ENCODE measurements at places on chromosomes 12 and 14.

- DNase-seq, result no peak
Measured at GRCh38 chr14:76546426-76547221, 170.7 kb downstream of the ESRRB start.

DNA sequence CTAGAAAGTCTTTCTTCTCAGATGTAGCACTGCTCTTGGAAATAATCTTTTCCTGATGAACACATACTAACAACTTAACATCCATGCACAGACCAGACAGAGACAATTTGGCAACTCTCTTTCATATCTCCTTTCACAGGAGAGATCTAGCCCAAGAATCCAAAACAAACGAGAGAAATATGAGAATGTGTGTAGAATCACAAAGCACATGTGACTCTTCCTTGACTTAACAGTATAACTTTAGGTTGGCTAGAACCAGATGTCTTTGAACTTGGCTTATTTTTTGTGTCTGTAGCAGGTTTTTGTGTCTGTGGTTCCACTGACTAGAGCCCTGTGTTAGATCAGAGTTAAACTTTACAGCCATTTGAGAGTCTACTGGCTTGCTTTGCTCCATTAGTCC, 114.2 kb downstream of the STXBP6 start:
- DNase-seq, result no peak

DNA sequence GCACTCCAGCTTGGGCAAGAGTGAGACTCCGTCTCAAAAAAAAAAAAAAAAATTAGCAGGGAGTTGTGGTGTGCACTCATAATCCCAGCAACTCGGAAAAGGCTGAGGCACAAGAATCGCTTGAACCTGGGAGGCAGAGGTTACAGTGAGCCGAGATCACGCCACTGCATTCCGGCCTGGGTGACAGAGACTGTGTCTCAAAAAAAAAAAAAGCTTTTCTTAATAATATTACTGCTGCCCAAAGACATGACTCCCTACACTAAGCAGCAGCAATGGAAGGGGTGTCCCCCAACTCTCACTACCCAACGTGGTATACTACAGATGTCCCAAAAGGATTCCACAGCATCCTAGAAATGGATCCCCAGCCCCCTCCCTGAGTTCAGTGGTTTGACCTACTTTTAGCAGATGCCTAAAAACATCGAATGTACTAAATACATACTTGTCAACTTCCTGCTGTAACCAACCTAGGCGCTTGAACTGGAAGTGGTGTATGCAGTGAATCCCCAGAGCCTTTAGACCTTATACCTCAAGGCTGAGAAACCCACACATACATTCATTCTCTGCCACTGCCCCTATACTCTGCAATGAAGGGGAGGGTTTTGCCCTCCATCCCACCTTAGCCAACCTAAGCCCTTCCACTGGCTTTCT, 8.5 kb upstream of the FKBP11 start:
- no peak for DNase-seq

GRCh38 chr12:91367234-91367849, 184.7 kb upstream of the DCN start:
- DNase-seq, result no peak

- no peak for DNase-seq
Measured at GRCh38 chr12:132319991-132320570, 9.3 kb downstream of the GALNT9 start.

GRCh38 chr12:124844411-124845397, 19.0 kb downstream of the SCARB1 start:
- DNase-seq, result no peak

DNA sequence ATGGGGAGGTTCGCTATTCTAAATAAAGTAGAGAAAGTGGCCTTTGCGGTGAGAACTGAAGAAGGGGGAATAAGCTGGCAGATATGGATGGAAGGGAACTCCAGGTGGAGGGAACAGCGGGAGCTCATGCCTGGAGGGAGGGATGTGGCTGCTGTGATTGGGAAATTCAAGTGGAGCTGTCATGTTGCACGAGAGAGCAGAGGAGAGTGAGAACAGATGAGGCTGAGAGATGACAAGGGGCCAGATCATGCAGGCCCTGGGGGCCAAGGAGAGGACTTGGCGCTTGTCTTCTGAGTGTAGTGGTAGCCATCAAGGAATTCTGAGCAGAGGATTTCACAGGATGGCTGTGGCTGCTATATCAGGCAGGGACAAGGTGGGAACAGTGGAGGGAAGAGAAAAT, 35.0 kb downstream of the TGFB3 start:
- DNase-seq, result no peak

GRCh38 chr14:66503532-66503931, 4.4 kb upstream of the GPHN start:
- DNase-seq, result no peak

DNA sequence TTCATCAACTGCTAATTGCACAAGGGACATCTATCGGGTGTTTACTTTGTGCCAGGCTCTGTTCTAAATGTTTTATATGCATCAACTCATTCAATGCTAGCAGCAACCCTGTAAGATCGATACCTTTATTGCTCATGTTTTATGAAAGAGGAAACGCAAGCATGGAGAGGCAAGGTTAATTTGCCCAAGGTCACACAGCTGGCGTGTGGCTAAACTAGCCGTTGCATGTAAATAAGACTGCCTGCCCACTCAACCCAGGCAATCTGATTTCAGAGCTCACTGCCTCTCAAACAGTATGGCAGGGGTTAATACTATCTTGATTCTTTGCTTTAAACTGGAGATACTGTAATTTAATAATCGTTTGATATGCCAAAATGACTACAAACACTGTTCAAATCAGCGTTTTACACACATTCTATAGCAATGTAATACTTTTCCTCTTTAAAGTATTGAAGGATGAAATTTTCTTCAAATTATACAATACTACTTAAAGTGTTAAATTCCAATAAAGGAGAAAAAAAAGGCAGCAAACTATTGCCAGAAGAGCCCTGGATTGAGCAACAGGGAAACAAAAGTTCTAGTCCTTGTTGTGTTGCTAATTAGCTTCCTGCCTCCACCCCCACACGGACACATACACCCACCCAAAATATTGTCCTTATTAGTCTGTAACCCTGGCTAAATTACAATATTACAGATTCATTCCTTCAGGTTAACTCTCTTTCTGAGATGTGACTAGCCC, 39.1 kb upstream of the DHRS7 start:
- DNase-seq, result no peak

DNA sequence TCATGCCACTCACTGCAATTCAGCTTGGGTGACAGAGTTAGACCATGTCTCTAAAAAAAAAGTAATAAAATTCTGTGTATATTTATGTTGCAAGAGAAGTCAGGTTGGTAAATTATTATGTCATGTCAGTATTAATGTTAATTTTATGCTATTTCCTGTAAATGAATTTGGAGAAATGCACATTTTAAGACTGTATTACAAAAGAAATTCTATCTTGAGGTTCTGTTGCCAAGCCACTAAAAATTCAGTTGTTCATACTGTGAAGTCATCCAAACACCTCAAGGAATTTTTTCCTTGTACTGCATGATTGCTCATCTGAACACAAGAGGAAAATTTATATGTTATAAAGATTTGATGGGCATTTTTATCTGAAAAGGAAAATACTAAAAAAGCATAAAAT, 23.3 kb upstream of the HMGA2 start:
- DNase-seq, result no peak

DNA sequence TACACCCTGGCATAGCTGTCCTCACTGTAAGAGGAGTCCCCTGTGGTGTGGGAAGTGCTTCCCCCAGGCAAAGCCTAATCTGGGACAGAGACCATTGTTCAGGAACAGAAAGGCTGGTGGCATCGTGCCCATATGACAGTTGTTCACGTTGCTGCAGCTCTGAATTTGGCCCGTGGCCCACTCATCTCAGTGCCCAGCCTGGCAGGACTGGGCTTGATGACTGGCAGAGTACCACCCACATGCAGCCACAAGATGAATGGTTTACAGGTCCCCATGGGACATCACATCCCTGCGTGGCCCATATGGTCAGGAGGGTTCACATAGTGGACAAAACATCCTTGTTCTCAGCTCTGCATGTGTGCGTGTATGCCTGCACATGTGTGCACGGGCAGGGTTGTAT, 17.5 kb downstream of the IQSEC3 start:
- DNase-seq, result no peak

DNA sequence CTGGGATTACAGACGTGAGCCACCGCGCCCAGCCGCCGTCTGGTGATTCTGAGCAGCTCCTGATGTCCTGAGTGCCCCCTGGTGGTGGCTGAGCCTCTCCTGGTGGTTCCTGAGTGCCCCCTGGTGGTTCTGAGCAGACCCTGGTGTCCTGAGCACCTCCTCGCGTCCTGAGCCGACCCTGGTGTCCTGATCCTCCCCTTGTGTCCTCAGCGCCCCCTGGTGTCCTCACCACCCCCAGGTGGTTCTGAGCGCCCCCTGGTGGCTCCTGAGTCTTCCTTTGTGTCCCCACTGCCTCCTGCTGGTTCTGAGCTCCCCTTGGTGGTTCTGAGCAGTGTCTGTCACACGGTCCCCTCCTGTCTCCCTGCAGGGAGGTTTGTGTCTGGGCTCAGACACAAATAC, 1304.9 kb downstream of the TMEM121 start:
- peak; percentile 37 for DNase-seq

DNA sequence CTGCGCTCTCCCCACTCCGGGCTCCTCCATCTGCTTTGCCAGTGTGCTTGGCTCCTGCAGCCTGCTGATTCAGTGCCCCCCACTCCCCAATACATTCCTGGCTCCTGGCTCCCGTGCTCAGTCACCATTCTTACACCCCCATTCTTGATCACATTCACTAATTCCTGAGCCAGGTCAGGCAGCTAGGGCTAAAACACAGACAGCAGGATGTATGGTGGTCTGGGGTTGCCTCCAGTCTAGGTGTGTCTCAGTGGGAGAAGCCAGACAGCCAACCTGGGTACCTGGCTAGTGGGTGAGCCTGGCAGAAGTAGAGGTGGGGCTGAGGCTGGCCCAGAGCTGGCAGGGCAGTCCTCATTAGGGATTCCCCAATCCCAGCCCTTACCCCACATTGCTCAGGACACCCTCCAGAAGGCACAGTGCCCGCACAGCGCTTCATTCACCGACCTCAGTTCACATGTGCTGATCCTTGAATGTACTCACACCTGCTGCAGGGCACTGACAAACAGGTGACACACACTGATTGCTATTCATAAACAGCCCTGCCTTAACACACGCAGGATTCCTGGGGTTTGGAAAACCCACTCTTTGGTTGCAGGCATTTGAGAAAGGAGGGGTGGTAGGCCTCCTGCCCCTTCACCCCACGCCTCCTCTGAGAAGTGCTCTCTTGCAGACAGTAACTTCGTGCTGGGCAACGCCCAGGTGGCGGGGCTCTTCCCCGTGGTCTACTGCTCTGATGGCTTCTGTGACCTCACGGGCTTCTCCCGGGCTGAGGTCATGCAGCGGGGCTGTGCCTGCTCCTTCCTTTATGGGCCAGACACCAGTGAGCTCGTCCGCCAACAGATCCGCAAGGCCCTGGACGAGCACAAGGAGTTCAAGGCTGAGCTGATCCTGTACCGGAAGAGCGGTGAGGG, 1.7 kb downstream of the KCNH3 start:
- no peak for DNase-seq

- peak; percentile 70 for DNase-seq
Measured at GRCh38 chr12:48890657-48891418, 25.2 kb upstream of the RND1 start.

- DNase-seq, result no peak
Measured at GRCh38 chr12:107493666-107494065, 191.9 kb upstream of the PWP1 start.

DNA sequence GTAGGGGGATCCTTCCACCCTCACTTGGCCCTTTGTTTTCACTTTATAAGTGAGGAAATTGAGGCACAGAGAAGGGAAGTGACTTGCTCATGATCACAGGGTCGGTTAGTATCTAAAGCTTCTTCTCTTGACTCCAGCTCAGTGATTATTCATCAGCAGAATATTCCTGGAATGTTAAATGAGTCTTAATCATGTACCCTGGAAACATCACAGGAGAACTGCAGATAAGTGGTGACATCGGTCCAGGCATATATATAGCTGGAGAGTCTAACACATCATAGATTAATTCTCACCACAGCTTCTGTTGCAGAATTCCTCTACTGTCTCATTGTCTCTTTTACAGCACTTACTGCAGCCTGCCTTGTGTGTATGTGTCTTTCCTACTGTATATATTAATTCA, 69.9 kb downstream of the PAH start:
- DNase-seq, result no peak

DNA sequence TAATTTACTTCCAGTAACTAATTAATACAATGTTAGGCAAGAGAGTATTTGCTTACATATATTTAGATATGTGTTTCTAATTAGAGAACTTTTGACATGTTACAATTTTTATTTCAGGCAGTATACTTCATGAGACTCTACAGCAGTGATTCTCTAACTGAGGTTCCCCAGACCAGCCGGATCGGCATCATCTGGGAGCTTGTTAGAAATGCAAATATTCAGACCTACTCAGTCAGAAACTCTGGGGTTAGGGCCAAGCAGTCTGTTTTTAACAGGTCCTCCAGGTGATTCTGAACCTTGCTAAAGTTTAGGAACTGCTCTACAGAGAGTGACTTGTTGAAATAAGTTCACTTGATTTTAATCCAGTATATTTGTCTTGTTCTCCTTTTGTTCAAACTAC, 46.5 kb downstream of the ARID2 start:
- DNase-seq, result no peak

DNA sequence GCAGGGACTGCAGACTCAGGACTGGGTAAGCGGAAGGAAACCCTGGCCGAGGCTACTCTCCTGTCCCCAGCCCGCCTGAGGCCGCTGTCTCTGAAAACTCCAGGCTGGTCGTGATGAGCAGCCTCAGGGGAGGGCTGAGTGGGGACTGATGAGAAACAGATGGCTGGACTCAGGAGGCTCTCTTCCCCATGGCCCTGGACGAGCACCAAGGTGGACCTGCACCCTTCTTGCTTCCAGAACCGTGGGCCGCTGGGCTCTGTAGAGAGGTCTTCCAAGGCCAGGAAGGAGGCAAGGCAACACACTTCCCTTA, 1.1 kb downstream of the TEX22 start:
- no peak for DNase-seq

DNA sequence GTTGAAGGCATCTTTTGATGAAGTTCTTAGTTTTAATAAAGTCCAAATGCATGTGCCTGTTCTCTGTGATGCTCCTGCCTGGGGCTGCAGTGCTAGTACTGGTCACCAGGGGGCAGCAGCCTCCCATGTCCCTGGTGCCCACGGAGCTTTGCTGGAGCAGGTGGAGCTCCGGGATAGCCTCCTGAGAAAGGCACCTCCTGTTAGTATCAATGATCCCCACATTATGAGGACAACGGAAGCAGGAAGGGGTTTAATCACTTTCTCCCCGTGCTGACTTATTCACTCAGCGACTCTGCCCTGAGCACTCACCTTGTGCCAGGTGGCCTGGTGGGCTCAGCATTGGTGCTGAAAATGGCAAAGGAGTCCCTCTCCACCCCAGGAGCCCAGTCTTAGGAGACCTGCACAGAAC, 123.0 kb upstream of the PZP start:
- DNase-seq, result peak; percentile 62

DNA sequence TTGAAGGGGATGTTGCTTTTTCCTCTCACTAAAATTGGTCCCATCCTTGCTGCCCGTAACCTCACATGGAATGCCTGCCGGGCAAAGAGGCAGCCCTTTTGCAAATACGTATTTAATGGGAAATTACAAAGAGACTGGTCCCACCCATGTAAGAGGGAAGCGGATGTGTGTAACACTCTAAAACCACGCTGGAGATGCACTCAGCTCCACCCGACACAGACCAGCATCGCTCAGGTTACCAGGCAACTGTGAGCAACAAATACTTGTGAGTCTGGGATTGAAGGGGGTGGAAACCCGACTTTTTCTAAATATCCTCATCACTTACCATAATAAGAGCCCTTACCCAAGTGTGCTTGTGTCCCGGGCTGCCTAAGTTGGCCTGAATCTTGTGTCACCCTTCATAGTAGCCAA, 47.7 kb downstream of the ELK3 start:
- DNase-seq, result no peak

All from stimulated activated CD4-positive, alpha-beta T cell treated with anti-CD3 and anti-CD28 coated beads, Interleukin-1b, Interleukin-23, amount 100 ng/mL, for 24 hours (primary cell).